ENCODE measurements at places on chromosomes 1 and 21.

DNA sequence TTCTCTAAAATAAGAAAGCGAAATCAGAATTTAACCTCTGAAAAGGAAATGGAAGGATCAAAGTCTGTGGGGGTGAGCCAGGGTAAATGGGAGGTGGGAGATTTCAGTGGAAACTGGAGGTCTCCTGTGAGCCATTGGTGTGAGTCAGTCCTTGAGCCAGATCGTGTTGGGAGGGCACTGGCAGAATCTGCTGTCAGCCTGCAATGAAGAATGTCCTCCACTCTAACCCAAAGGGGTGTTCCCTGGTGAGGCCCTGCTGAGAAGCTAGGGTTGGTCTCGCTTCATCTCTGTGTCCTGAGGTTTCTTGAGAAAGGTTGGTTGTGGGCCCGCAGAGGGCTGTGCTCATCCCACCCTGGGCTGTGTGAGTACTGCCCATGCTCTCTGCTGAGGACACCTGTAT is 2.4 kb downstream of the QSOX1 start:
- DNase-seq: no peak

DNA sequence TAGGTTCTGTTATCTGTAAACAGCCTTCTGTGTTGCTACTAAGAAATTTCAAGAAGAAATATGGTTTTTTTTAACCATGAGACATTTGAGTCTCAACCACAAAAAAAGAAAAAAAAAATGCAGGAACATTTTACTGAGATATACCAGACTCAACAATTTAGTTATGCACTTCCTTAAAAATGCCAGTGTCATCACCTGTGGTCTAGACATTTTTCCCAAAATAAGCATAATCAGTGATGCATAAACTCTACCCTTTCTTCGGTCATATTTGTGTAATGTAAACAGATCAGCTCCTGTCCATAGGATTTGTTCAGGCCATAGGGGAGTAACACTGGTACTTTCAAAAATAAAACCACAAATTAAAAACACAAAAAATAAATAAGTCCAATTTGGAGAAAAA is 122.6 kb upstream of the TNFSF4 start:
- no peak for DNase-seq

- DNase-seq: no peak
These were observed 381.5 kb downstream of the OMA1 start for GRCh38 chr1:58165073-58165472.

- no peak for DNase-seq
These were observed 16.6 kb upstream of the SLFNL1 start for GRCh38 chr1:41038110-41038509.

GRCh38 chr1:191699343-191699742 is 458.9 kb upstream of the RGS18 start:
- DNase-seq: no peak

GRCh38 chr1:184669391-184669790 is 85.3 kb downstream of the EDEM3 start:
- DNase-seq: no peak

- no peak for DNase-seq
These were observed 11.3 kb downstream of the WNT3A start for GRCh38 chr1:228018125-228018398.

GRCh38 chr21:20445971-20446370 is 552.2 kb upstream of the NCAM2 start:
- DNase-seq: no peak

GRCh38 chr1:117342397-117342796 is 24.9 kb upstream of the MAN1A2 start:
- no peak for DNase-seq

DNA sequence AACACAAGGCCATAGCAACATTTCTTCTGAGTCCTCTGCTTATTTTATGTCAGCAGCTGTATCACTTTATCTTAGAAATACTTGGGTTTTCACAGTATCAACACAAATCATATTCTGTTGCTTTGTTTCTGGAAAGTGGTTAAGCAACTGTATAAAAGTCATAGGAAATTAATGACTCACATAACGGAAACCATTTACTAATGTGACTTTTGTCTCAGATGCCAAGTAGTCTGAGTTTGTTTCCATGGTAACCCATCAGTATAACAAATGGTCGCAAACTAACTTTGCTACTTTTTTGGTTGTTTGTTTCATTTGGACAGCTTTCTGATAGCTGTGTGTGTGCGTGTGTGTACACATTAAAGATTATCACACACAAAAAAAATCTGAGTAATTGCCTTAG is 31.1 kb downstream of the EEIG2 start:
- DNase-seq: no peak

DNA sequence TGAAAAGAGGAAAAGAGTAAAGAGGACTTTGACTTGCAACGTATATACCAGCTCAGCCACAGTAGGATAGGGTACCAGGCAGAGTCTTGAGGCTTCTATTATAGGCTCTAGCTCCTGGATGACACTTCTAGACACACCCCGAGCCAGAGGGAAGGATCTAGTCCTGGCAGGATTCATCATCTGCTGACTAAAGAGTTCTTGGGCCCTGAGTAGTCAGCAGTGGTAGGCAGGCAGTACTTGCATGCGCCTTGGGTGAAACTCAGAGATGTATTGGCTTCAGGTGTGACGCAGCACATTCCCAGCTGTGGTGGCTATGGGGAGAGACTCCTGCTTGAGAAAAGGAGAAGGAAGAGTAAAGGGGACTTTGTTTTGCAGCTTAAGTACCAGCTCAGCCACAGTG is 162.3 kb upstream of the APP start:
- no peak for DNase-seq

GRCh38 chr21:46158666-46159300 is 3.4 kb upstream of the FTCD start:
- DNase-seq: no peak

GRCh38 chr1:180994262-180994661 is 28.4 kb downstream of the STX6 start:
- DNase-seq: no peak

DNA sequence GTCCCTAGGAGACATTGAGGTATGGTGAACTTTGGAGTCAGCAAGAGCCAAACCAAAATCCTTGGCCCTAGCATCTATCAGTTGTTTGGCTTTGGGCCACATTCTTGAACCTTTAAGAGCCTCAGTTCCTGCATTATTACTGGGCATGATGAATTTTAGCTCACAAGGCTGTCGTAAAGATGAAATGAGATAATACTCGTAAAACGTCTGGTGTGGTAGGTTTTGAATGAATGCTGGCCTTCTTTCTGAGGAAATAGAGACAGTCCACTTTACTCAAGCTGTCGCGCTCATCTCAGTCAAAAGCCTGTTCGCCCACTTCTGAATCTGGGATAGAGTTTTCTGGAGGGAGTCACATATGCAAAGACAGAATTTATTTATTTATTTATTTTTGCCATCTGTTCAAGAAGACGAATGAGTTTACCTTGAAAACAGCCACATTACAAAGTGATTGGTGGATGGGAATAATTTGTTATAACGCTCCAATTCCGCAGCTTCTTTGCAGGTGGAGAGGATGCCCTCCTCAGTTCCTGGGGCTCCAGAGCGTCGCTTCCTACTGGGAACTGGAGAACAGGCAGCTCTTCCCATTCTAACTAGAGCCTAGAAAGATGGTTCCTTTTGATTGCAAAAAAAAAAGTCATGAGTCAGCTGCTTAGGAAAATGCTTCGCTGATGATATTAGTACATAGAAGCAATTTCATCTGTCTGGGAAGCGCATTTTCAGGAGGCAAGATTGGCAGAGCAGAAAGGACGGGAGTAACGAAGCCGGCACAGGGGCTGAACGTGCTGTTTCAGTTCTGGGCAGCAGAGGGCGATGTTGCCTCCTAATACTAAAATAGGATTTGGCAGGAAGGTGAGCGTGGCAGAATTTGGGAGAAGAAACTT is 49.9 kb upstream of the CYP2J2 start:
- no peak for DNase-seq

DNA sequence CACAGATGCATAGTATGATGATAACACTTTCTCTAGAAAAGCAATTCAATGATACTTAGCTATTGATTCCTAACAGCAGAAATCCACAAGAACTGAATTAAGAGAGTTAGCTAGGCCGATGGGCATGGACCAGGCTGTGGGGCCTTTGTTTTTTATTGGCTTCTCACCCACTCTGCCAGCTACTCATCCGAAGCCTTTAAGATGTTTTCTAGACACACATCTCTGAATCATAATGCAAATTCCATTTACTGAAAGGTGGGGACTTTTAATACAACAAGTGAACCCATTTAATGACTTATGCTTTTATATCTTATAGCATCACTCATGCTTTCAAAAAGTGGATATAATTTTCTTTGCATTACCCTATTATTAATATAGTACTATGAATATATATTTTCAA is 170.2 kb downstream of the RUNX1 start:
- DNase-seq: no peak

DNA sequence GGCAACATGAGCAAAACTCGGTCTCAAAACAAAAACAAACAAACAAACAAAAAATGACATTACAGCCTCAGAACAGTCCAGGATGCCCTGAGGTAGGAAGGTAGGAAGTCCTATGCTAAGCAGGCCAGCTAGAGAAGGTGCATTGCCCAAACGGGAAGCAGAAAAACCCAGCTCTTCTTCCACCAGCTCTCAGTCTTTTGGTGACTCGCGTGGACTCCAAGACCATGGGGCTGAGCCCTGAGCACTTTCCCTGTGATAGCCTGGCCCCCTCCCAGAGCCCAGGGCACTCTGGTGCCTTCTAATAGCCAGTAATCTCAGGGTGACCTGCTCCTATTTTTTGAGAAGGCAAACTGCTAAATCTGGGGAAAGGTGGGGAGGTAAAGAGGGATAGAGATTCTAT is 16.1 kb downstream of the PHLDA3 start:
- DNase-seq: no peak
